ENCODE measurements at places on chromosomes 1 and 21.

DNA sequence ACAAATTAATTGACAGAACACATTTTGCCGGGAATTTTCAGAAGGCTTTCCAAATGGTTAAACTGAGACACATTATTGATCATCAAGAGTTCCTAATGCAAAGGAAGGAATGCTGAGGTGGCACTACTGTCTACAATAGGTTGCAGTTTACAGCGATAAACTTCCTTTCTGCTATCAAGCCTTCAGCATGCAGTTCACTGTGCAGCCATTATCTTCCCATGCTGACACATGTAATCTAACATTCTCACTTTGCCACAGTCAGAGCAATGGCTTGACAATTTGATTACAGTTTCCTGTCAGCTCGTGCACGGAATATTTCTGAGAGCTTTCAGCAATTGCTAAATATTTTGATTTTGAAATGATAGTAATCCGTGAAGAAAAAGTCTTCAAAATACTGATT is 166.9 kb upstream of the PRMT6 start:
- DNase-seq: no peak

- DNase-seq: no peak
These were observed 53.3 kb downstream of the MDM4 start for GRCh38 chr1:204569478-204569877.

DNA sequence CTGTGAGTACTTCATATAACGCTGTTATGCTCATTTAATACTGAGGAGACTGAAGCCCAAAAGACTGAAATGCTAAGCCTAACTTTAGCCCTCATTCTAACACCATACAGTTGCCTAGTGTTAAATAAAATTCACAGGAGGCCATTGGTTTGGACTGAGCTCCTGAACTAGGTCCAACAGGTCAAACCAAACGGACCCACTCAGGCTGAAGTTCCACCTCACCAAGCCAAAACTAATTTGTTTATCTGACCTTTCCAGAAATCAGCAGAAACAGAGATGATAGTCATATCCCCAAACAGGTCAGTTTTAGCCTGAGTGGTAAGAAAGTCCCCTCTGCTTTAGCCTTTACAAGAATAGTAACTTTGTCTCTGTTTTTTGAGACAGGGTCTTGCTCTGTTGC is 311.3 kb upstream of the ZP4 start:
- DNase-seq: no peak

DNA sequence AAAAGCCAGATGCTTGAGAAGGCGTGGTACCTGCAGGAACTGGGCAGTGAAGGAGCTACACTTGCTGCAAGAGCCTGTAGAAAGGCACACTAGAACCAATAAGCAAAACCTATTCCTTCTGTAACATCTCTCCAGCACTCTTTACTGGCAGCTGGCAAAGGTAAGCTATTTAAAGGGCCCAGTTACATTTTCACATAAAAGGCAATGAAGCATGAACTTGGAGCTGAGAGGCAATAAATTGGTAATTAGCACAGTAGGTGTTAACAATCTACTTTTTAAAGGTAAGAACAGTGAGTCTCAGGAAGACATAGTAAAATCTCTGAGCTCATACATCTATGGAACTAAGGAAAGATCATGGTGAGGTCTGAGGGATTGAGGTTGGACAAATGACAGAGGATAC is 167.1 kb upstream of the OLFM3 start:
- no peak for DNase-seq

DNA sequence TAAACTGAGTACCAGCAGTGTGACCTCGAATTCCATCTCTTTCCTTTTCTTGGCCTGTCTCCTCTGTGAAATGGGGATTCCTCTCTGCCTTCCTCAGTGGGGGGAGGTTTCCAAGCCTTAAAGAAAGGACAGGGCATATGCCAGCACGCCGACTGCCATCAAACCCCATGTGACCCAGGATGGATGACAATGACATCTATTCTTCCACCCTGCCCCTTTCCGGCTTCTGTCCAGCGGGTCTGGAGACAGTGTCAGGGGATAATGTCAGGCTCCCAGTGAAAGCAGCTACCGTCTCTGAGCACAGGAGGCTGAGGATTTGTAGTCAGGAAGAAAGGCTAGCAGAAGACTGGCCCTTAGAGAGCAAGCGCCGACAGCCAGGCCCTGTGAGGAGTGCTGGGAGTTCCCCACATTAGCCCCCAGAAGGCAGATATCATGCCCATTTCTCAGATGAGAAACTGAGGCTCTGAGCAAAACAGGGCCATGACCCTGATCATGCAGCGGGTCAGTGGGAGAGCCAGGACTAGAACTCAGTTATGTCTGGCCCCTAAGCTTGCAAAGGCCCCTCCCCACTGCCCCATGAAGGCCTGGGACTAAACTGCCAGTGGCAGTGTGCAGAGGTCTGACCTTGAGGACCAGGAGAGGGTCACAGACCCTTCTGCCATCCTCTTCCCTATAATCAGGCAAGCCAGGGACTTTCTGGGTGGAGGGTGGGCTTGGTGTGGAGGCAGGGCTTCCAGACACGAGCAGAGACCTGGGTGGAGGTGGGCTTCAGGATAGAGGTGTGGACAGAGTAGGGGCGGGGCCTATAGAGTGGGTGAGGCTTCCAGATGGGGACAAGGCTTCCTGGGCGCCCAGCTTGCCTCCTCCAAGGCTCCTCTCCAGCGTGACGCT is 30.1 kb downstream of the CDCA8 start:
- no peak for DNase-seq

- DNase-seq: peak; percentile 42
These were observed 547.9 kb upstream of the TMPRSS15 start for GRCh38 chr21:18951271-18952038.

- DNase-seq: no peak
These were observed 435.6 kb upstream of the CHRM3 start for GRCh38 chr1:238950784-238951183.

DNA sequence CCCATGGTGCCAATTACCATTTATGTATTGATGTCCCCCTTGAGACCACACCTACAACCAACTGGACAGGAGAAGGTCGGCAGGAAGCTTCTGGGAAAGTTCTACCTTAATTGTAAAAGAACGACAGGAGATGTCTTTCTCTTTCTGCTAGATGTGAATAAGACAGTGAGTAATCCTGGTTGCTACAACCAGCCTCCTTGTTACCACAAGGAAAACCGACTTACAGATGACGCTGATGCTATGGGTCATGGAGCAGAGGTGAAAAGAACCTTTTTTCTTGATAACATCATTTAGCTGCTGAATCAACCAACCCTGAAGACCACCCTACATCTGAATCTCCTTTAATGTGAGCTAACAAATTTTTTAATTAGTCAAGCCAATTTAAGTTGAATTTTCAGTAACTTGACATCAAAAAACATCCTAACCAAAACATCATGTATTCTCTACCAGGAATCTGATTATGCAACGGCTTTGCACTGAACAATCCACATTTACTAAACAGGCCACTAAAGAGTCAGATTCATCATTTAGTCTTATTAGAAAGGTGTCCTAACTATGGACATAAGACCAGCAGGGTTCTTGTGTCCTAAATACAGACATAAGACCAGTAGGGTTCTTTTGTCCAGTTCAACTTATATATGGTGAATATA is 23.0 kb downstream of the RGS2 start:
- no peak for DNase-seq

GRCh38 chr21:26534517-26534916 is 38.6 kb downstream of the CYYR1 start:
- DNase-seq: no peak

- peak; percentile 42 for DNase-seq
These were observed 5.9 kb downstream of the PLOD1 start for GRCh38 chr1:11940260-11940921.

DNA sequence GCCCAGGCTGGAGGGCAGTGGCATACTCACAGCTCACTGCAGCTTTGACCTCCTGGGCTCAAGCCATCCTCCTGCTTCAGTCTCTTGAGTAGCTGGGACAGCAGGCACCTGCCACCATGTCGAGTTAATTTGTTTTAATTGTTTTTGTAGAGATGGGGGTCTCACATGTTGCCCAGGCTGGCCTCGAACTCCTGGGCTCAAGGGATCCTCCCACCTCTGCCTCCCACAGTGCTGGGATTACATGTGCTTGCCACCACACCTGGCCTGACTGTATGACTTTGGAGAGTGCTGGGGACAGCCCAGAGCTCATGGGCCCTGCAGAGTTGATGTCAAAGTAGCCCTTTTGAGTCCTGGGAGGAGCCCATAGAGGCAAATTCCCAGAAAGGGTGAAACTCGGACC is 1.8 kb downstream of the OBSCN start:
- no peak for DNase-seq

DNA sequence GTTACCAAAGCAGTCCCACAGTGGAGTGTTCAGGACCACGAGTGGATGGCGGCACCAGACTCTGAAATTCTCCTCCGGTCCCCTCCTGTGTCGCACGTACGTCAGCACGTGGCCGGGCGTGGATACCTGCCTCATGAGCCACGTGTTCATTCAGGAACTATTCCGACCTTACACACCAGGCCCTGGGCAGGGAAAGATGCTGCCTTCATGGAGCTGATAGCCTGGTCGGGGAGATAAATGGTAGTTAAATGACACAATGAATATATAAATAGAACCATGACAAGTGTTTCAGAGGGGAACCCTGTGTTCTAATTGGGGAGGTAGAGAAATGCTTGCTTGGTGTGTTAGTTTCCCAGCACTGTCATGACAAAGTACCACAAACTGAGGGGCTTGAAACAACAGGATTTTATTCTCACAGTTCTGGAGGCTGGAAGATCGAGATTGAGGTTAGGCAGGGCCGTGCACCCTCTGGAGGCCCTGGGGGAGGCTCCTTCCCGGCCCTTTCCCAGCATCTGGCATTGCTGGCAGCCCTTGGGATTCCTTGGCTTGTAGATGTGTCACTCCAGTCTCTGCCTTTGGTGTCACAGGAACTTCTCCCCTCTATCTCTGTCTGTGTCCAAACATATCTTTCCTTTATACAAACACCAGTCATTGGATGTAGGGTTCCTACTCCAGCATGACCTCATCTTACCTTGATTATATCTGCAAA is 28.9 kb upstream of the GPR137B start:
- DNase-seq: no peak

- no peak for DNase-seq
These were observed 23.5 kb upstream of the RSBN1 start for GRCh38 chr1:113835686-113836290.

- DNase-seq: peak; percentile 29
These were observed 59.6 kb upstream of the C1orf87 start for GRCh38 chr1:60133000-60133673.

- no peak for DNase-seq
These were observed 9.7 kb upstream of the FRRS1 start for GRCh38 chr1:99776120-99776519.

DNA sequence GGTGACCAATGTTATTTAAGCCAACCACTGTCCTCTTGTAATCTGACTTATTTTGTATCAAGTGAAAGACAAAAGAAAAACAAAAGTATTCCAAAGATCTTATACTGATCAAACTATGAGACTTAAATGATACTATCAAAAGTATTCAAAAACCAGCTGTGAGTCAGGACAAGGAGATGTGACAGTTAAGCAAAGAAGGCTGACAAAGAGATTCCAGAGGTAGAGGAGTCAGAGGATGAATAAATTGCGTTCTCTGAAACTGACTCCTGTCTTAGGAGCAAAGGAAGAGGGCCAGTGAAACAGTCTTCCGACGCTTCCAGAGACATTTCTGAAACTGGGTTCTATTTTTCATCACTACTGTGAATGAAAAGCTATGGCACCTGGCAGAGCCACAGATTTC is 20.9 kb downstream of the TMEM50B start:
- DNase-seq: no peak

- DNase-seq: no peak
These were observed 9.1 kb upstream of the SCYL3 start for GRCh38 chr1:169902751-169903150.

- DNase-seq: no peak
These were observed 323.6 kb downstream of the MRPL39 start for GRCh38 chr21:25283720-25284119.

GRCh38 chr1:79448426-79448825 is 441.9 kb upstream of the ADGRL4 start:
- DNase-seq: no peak

DNA sequence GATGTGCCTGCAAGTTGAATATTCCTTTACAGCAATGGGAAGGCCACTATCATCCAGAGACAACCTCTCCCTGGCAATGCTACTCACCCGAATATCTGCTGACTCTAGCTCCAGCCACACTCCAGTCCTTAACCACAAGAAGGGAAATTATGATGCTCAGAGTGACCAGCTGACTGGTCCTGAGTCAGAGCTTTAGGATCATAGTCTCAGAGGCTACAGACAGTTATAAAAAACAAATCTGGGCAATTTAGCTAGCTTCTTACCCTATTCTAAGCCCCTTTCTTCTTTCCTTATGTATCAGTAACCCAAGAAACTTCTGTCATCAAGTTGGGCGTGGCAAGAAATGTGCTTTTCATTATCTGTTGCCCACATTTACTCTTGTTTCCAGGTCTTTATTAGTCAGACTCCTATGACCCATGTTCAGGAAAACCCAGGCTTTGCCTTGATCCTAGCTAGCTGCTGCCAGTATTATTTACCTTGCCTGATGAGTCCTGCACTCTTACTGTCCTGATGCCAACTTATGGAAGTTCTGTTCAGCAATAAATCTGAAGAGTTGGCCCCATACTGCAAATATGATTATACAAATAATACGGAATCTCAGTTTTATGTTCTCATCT is 207.0 kb downstream of the TTLL7 start:
- DNase-seq: no peak

GRCh38 chr21:24825348-24825747 is 781.9 kb downstream of the MRPL39 start:
- DNase-seq: no peak

DNA sequence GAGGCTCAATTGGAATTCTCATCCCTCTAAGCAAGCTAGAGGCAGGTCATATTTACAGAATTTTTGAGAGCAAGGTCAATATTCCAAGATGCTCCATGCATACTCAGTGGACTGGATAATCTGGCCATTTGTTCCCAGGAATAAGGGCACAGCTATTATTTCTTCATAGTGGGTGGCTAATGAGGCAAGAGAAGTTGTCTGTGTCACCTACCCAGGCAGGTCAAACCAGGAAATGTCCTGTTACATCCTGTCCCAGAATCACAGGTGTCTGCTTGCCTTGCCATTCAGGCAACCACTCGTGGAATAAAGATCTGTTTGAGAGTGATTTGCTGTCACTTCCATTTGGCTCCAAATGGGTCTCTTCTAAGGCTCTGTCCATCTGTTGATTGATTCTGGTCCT is 85.2 kb upstream of the ZP4 start:
- no peak for DNase-seq

GRCh38 chr1:63450416-63450815 is 72.6 kb downstream of the ITGB3BP start:
- no peak for DNase-seq

GRCh38 chr1:108747171-108747850 is 837 bp downstream of the STXBP3 start:
- DNase-seq: peak; percentile 87

DNA sequence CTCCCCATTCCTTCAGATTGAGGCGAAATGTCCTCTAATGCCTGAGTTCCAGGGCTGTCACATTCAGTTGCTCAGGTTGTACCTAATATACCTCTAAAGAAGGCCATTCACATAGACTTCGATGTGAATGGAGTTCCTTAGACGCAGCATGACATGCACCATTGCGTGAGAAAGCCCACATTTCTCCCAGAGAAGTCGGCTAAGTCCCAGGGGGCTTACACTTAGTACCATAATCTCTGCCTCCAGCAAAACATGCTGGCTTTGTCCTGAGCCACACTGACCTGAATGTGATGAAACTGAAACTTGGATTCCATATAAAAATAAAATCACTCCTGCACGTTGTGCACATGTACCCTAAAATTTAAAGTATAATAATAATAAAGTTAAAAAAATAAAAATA is 23.2 kb upstream of the SLC2A1 start:
- no peak for DNase-seq

- DNase-seq: peak; percentile 61
These were observed 21.8 kb downstream of the ATF3 start for GRCh38 chr1:212630158-212630900.

GRCh38 chr1:231950331-231951128 is 323.9 kb downstream of the DISC1 start:
- DNase-seq: no peak
